ENCODE measurements at places on chromosomes 2 and 18. TPM values are rescaled to one million over a fixed set of nuclear protein-coding genes. Genes with fewer than 3 reads are reported as not detected.
A peak's percentile ranks its signal among the peaks of the same experiment; 100 is the strongest.

TEKT4 gene
- total RNA-seq: 0.15 TPM

PLCL1 gene
- total RNA-seq: not detected

GRCh38 chr2:96138179-96139145 lies at the start of gene ASTL:
ASTL (minus strand) TSS chr2:96138502; CDS start chr2:96138436, 66 bp downstream.
- H3K4me3 ChIP-seq: peak within 1 kb of the TSS; percentile 22
- no peaks in the 10 kb centered on the region for H3K27me3 ChIP-seq
- H3K36me3 ChIP-seq: no peaks in the 10 kb centered on the region
- peak; percentile 89 for DNase-seq

DNA sequence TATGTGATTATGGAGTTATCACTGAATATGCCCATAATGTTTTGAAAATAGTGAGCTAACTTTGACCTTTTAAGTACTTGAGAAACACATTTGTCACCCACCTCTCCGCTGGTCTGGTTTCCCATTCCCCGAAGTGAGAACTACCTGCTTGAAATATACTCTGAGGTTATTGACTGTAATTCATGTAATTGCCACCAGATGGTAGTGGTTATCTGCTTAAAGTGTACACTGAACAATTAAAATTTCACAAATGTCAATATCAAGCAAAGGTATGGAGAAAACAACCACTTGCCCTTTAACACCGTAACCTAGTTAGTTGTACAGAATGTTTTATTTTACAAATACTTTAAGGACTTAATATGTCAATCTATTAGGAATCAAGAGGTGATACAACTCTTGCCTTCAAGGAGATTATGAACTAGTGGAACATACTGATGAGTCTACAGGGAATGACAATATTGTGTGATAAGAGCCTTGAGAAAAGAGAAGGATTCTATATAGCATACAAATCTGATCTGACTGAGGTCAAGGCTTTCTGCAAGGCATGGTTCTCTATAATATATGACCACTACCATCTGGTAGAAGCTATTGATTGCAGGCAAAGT lies 316.8 kb upstream of the KCNH7 start:
- H3K4me3 ChIP-seq: no peak overlapping the region
- no peak overlapping the region for H3K27ac ChIP-seq
- H3K36me3 ChIP-seq: no peaks in the 10 kb centered on the region
- no peak for DNase-seq

DNA sequence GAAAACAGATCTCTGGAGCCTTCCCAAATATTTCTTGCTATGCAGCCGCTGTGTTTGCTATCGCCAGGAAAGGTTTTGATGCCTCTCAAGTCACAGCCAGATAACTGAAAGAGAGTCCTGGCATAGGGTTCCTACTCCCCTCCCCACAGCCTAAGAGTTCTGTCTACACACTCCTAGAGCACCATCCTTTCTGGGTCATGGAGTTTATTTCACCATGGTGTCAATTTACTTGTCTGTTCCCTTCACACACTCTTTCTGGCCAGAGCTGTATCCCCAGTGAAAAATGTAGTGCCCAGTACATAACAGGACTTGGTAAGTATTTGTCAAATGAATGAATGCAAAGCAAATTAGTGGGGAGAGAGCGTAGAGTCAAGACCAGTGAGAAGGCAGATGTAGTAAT lies 185.3 kb downstream of the HAUS1 start:
- H3K27me3 ChIP-seq: no peaks in the 10 kb centered on the region
- no peak overlapping the region for H3K4me3 ChIP-seq
- H3K27ac ChIP-seq: no peak overlapping the region
- no peak for DNase-seq
- peaks cover 34% of the 10 kb centered on the region for H3K4me1 ChIP-seq

GRCh38 chr2:229901819-229902218 lies 20.0 kb downstream of the TRIP12 start:
- H3K27ac ChIP-seq: no peak overlapping the region
- no peak overlapping the region for H3K4me3 ChIP-seq
- peaks cover 10% of the 10 kb centered on the region for H3K4me1 ChIP-seq
- H3K27me3 ChIP-seq: no peaks in the 10 kb centered on the region
